ENCODE measurements at places on chromosomes 3 and 15.

DNA sequence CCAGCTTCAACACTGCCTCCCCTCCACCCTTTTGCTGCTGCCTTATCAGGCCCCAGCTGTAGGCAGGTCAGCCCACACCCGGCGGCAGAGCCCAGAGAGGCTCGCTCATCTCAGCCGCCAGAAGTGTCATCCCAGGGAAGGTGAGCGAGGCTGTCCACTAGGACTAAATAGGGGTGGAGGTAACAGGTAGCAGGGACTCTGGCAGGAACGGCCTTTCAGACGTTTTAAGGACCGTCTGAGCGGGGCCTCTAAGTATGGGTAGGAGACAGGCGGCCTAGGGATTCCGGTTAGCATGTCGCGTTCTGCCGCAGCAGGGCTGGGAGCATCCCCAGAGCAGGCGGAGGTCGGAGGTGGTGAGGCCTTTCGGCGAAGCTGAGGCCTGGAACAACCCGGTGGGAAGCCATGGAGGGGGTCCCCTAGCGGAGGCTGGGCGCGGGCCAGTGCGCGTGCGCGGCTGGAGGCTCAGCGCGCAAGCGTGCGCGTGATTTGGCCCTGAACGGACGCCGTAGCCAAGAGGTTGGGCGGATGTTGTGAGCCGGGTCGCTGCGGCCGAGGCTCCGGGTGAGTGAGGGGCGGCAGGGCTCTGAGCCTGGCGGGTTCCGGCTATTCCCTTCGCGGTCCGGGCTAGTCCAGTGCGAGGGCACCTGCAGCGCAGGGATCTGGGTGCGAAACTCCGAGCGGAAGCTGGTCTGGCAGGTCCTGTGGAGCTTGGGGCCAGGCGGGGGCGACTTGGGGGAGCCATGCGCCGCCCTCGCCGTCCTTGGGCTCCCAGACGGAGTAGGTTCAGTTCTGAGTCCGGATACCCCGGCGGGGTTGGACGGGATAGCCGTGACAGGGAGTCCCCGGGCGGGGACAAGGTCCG is at the start of the genes MST1 and RNF123:
TSS of gene MST1 (minus strand) at position 429 of the 862 bp plus-strand sequence. CDS start 783 bp downstream, outside the sequence.
TSS of gene RNF123 (plus strand) at position 512 of the 862 bp plus-strand sequence. CDS start 1,609 bp downstream, outside the sequence.
- DNase-seq = peak; percentile 70

DNA sequence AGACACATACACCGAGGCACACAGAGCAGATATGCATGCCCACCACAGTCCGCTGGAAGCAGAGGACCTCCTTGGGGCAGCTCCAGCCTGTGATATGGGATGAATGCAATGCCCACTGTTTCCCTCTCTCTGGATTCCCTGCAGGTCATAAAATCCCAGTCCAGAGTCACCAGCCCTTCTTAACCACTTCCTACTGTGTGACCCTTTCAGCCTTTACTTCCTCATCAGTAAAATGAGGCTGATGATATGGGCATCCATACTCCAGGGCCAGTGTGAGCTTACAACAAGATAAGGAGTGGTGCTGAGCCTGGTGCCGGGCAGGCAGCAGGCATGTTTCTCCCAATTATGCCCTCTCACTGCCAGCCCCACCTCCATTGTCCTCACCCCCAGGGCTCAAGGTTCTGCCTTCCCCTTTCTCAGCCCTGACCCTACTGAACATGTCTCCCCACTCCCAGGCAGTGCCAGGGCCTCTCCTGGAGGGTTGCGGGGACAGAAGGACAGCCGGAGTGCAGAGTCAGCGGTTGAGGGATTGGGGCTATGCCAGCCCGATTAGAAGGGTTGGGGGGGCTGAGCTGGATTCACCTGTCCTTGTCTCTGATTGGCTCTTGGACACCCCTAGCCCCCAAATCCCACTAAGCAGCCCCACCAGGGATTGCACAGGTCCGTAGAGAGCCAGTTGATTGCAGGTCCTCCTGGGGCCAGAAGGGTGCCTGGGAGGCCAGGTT is at the start of gene GNAT1:
TSS of gene GNAT1 (plus strand) at position 675 of the 725 bp plus-strand sequence. CDS start 116 bp downstream, outside the sequence.
- no peak for DNase-seq

DNA sequence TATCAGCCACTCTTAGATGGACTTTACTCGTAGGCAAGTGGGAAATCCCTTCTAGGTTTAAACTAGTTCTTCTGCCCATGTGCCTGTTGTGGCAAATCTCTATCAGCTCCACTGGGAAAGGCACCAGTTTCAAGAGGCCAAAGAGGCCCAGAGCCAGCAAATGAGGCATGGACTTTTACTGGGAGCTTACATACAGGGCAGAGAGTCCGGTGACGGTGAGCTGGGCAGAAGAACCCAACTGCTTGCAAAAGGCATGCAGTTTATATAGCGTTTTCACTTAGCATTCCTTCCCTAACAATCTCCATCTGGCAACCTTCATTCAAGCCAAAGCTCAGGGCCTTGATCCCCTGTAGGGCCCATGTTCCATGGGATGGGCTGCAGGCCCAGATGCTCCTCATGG is 93.0 kb upstream of the C3orf80 start:
- no peak for DNase-seq

DNA sequence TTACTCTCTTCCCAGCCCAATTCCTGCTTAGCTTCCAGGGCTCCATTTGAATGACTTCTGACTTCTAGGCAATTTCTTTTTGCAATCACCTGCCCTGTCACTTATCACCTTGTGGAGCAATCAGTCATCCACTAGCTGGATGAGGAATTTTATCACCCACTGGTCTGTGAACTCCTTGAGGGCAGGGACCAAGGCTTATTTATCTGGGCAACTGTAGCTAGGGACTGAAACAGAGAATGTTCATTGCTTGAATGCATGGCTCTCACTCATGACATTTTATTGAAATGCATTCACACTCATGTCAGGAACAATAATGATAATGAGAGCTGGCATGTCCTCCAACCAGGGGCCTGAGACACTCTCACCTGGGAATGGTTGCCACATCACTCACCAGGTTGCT is 15.5 kb downstream of the TNFAIP8L3 start:
- no peak for DNase-seq

GRCh38 chr15:72196409-72197040 is 1.1 kb downstream of the GRAMD2A start:
- DNase-seq = peak; percentile 35

- DNase-seq = no peak
Observed at GRCh38 chr3:74067296-74067695, 442.6 kb upstream of the PDZRN3 start.

DNA sequence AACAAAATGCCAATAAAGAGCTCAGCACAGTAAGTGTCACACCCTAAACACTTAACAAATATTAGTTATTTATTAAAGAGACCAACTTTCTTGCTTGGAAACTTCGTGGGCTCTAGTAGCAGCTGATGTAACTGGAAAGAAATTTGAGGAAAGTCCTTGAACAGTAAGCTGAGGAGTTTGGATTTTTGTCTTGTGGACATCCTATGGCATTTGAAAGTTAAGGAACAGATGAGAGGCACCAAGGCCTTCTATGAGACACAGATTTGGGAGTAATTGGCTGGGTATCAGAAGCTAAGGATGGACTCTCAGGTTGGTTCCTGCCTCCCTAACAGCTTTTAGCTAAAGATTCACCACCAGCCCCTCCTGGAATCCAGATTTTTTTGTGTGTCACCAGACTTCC is 59.7 kb upstream of the FILIP1L start:
- no peak for DNase-seq

- DNase-seq = no peak
Observed at GRCh38 chr15:85336880-85337279, 43.5 kb upstream of the AKAP13 start.

GRCh38 chr15:73322665-73323373 is 45.9 kb downstream of the HCN4 start:
- no peak for DNase-seq

DNA sequence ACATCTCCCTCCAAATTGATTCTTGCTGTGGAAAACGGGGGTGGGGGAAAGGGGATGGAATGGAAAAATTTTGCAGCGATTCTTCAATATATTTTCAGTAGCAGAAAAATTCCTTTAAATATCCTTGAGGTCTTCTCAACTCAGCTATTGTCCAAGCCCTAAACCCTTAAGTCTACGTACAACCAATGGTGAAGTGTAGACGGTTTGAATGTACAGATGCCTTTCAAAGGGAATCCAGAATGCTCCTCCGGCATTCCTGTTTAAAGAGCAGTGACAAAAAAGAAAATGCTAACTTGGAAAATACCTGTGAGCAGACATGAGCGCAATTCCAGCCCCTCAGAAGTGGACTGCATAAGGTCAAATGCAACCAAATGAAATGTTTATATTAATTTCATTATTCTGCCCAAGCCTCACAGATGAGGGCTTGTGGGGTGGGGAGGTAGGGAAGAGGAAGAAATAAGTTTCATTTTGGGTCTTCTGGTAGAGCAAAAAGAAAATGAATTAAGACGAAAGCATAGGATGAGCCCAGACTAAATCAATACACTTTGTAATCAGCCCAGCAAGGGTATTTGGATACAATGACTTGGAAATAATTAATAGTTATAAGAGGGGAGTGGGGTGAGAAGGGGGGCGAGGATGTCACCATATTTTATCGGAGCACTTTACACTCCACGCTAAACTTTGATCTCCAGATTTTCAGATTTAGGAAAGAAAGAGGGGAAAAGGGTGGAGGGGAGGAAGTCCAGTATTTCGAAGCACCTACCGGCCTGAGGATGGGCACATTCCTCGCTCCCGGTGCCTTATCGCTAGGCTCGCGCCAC is 2.7 kb downstream of the FOXP1 start:
- DNase-seq = no peak

- DNase-seq = peak; percentile 60
Observed at GRCh38 chr3:71495708-71496472, 87.6 kb downstream of the FOXP1 start.

- no peak for DNase-seq
Observed at GRCh38 chr3:14486460-14486859, 53.7 kb downstream of the GRIP2 start.

DNA sequence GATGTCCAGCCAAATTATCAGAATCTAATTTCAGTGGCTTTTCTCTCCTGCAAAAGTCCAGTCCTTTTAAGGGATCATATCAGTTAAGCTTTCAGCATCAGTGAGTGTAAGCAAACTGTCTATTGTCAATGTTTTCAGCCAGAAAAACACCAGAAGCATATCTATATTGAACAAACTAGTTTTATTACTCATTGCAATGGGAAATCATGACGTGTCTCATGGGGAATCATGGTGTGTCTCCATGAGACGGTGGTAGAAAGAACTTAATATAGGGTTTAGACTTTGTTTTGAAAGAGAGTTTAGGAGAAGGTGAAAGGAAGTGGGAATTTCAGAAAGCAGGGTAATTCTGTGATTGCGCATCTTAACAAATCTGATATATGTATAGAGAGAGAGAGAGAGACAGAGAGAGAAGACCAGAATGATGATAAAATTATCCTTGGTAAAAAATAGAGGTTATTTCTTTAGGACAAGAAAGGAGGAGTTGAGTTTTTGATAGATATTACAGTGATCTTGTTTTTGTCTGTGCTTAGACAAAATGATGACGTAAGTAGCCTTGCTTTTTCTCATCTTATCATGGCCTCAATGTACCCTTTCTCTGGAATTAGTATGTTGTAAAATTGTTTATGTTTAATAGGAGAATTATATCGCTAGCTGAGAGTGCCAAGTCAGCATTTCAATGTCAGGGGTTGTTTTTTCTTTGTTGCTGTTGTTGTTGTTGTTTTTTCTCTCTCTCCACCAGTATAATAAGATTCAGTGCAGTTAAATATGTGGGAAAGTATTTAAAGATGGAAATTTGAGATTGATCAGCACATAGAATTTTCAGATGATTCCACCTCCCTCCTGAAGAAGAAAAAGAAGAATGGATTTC is 129.9 kb upstream of the OSTN start:
- DNase-seq = no peak

DNA sequence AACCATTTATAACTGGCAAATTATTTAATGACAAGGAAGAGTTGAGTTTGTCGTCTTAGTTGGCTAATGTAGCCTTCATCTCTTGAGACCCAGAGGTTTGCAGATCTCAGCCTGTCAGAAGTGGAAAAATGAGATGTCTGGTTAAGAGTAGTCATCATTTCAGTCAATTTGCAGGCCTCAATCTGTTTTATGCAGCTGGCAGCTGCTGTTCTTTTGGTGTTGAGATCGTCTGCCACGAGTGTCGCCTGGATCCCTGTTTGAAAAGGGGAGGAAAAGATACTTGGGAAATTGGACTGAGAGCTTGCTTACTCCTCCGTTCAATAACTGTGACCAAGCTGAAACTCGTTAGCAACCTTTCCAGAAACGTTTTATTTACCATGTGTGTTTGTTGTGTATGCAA is 2.3 kb downstream of the PHLDB2 start:
- DNase-seq = no peak

- DNase-seq = no peak
Observed at GRCh38 chr3:150419959-150420358, 11.9 kb downstream of the TSC22D2 start.

- DNase-seq = no peak
Observed at GRCh38 chr3:5151586-5151985, 29.5 kb downstream of the ARL8B start.

GRCh38 chr3:30914696-30915095 is 20.2 kb upstream of the GADL1 start:
- DNase-seq = no peak

GRCh38 chr3:69294014-69294766 is 91.7 kb downstream of the FRMD4B start:
- no peak for DNase-seq

DNA sequence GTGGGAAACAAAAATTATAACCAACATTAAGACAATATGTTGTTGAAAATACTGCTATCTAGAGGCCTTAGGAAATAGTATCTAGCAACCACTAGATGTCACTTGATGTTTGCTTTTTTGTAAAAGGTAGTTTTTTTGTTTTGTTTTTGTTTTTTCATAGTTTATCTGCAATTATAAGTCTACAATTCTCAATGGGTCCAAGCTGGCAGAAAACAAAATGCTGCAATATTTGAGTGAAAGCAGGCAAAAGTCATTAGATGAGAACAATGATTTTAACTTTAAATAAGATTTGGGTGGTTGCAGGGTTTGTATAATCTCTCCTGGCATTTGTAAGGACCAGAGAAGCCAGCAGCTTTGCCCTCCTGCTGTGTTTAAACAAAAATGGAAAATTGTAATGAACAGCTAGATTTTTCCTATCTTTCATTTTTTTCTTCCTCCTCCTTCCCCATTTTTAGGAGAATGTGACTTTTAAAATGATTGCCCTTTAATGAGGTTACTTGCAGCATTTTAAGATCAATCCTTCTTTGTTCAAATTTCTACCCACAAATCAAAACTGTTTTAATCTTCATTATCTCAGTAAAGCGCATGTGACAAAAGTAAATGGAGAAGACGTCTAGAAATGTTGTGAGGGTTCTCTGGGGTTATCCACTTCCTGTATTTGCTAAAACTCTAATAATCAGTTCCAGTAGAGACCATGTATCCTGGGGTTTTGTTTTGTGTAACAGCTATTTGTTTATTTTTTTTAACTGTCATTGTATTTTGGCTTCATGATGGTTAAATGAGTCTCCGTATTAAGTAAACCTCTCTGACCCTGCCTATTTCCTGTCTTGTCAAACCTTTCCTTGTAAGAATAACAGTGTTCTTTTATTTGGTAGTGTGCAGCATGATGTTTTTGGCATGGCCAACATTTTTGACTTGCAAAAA is 27.3 kb downstream of the DUT start:
- no peak for DNase-seq

- no peak for DNase-seq
Observed at GRCh38 chr3:137765310-137766033, 1.4 kb downstream of the SOX14 start.

- no peak for DNase-seq
Observed at GRCh38 chr3:194440756-194441155, 41.7 kb upstream of the GP5 start.

All from A549 (cell line).